Ureter (tissue), 1 donor: ENCODE measurements at places on chromosomes 13 and 19.

GRCh38 chr13:33678906-33679657 lies 138.9 kb upstream of the RFC3 start:
- DNase-seq, result peak; percentile 61

DNA sequence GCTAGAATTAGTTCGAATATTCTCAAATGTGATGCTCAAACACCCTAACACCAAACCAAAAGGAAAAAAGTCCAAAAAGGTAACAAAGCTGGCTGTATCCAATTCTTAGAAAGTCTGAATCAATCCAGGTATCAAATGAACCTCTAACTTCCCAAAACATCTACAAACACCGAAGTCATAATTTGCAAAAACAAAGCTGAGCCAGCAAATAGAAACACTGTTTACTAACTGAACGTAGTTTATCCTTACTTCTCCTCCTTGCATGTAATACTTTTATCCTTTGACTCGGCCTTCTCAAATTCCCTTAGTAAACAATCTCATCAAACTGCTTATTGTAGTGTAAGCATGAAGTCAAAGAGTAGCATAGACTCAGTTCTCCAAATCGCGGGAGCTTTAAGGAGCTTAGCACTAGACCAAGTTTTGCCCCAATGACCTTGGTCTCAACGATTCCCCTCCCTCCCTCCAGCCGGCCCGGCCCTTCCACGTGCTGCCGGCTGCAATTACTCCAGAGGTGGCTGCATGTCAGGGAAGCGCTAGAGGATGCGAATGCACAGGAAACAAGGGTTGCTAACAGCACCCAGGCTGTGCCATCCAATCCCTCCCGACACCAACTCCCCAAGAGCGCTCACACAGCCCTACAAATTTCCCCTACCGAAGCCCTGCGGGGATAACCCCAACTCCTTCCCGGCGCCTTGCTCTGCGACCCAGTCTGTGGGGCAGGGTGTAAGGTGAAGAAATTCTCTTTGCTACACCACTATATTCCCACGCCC lies 693 bp downstream of the XPO4 start:
- DNase-seq, result peak; percentile 45

- DNase-seq, result no peak
Measured at GRCh38 chr19:7636317-7636690, 606 bp upstream of the STXBP2 start.

DNA sequence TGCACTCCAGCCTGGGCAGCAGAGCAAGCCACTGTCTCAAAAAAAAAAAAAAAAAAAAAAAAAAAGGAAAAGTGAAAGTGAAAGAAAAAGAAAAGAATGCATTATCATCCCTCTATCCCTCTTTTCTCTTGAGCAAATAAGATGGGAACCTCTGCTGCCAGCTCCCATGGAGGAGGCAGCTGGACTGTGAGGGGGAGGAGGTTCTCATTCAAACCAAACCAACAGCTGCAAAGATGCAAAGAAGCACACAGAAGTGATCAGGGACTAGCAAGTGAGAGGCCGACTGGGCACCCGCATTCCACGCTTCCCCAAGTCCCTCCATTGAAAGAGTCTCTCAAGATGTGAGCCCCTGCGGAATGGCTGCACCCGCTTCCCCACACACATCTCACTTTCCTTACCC lies 63.5 kb downstream of the TSHZ3 start:
- DNase-seq, result no peak

- no peak for DNase-seq
Measured at GRCh38 chr13:27026396-27026795, 145.2 kb downstream of the USP12 start.

GRCh38 chr13:45180713-45181601 lies 19.9 kb downstream of the KCTD4 start:
- DNase-seq, result no peak

GRCh38 chr19:4139614-4140236 lies 13.7 kb upstream of the CREB3L3 start:
- peak; percentile 79 for DNase-seq

- DNase-seq, result no peak
Measured at GRCh38 chr13:95381212-95381527, 79.9 kb upstream of the ABCC4 start.

DNA sequence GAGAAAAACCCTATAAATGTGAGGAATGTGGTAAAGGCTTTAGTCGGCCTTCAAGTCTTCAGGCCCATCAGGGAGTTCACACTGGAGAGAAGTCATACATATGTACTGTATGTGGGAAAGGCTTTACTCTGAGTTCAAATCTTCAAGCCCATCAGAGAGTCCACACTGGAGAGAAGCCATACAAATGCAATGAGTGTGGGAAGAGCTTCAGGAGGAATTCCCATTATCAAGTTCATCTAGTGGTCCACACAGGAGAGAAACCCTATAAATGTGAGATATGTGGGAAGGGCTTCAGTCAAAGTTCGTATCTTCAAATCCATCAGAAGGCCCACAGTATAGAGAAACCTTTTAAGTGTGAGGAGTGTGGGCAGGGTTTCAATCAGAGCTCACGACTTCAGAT lies 11.7 kb downstream of the ZNF226 start:
- DNase-seq, result no peak

DNA sequence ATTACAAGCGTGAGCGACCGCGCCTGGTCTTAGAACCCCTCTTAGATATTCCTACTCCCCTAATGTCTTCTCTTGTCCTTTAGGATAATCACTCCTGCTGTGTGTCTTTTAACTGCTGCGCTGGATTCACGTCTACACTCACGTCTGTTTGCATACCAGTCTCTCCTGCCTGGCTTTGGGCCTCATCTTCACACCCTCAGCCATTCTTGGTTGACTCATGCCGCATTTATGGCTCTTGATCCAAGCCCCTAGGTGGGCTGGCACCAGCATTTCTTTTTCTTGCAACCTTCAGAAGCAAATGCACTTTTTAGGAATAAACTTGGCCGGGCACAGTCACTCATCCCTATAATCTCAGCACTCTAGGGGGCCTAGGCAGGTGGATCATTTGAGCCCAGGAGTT lies 22.7 kb downstream of the MYO9B start:
- no peak for DNase-seq

DNA sequence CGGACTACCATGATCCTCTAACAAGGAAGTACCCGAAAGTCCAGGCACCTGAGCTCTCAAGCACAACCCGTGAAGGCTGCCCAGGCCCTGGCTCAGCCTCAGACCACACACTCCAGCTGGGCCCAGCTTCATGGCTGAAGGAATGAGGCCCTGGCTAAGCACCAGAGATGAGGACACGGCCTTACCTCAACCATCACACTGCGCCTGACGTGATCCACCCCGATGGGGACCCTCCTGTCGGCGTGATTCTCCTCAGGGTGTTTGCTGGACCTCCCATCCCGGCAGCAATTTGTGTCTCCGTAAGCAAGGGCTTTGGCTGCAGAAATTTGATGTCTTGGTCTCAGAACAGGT lies 56.5 kb downstream of the F2RL3 start:
- no peak for DNase-seq

DNA sequence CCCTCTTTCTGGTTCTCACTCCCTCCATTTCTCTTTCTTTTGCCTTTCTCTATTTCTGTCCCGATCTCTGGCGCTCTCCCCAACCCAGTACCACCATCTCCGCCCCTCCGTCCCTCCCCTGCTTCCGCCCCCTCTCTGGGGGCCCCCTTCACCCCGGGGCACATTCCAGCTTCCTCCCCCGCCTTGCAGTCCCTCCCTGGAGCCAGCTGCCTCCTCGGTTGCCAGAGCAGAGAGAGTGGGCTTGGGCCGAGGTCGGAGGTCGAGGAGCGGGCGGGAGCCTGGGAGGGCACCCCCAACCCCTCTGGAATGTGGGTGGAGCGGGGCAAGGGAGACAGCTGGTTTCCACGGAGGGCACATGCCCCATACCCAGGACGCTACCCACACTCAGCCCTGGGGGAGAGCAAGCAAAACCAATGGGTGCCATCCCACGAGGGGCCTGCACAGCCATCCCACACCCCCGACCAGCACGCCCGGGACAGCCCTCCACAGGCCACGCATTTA lies 6.5 kb upstream of the CIRBP start:
- DNase-seq, result no peak

DNA sequence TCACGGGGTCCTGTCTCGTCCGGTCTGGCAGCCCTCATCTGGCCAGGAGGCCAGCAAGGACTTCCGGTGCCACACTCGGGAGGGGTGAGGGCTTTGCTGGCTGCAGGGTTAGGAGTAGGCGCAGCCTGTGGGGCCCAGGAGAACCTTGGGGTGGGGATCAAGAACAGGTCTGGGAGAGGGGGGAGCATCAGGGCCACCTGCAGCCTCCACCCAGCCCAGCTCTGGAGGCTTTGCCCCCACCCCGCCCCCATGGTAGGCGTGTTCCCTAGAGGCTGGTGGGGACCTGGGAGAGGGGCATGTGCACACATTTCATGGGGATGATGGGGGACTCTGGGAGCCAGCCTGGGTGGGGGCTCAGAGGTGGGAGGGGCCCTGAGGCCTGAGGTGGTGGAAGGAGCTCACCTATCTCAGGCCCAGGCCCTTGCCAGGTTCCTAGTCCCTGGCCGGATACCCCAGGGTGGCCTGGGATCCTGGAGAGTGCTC lies 23.3 kb downstream of the WTIP start:
- DNase-seq, result peak; percentile 30

DNA sequence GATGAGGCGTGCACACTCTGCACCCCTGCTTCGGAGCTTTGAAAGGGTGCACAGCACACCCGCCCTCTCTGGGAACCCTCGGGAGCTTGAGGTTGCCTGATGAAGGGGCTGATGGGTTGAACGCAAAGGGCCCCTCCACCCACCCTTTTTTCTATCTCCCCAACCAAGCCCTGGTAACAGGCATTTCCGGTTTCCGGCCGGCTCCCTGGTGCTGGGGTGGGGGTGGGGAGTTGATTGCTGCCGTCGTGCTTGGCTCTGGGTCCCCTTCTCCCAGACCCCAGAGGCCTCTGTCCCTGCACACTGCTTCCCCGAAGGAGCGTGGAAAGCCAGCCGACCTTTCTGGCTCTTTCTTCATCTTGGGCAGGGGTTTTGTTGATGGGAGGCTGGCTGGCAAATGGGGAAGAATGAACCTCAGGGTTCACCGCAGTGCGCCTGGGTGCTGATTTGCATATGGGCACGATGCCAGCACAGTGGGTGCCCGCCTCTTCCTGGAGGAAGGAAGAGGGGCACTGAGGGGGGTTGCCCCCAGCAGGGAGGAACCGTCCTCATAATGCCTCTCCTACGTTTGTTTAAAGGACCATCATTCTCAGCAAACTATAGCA lies 29.1 kb downstream of the VAV1 start:
- DNase-seq, result peak; percentile 83

GRCh38 chr13:45870232-45870631 lies 18.7 kb upstream of the SIAH3 start:
- DNase-seq, result no peak

DNA sequence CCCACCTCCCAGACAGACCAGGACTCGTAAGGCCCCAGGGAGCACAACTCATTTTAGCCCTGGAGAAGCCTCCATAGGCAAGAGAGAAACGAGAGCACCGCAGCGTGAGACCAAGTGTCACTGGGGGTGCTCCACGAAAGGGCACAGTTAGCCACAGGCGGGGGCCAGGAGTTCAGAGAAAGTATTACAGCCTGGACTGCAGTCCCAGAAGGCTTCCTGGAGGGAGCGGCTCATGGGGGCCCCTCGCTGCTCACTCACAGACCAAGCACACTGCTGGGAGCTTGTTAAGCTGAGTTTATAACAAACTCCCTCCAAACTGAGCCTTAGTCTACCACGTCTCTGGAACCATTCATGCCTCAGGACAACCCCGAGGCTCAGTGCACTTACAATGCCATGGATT lies 16.5 kb downstream of the ANKRD27 start:
- DNase-seq, result no peak

- no peak for DNase-seq
Measured at GRCh38 chr13:72145383-72145782, 278.4 kb upstream of the DACH1 start.

GRCh38 chr13:100666124-100666523 lies 8.5 kb downstream of the TMTC4 start:
- DNase-seq, result no peak

- no peak for DNase-seq
Measured at GRCh38 chr19:12842511-12842910, 4.2 kb downstream of the MAST1 start.

DNA sequence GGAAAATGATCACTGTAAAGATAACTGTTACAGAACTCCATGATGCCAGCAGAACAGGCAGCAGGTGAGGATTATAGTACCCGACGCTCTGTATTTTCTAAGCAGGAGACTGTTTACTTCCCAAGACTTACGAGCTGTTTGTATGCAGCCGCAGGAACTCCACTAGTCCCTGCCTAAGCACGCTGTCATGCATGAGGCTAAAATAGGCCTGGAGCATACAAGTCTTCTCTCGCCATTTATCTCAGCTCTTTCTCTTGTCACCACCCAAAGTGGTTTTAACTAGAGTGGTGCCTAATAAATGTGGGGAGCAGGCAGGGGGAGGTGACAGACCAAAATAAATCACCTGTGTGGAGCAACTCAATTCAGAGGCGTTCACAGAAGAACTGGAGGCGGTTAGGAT lies 175.8 kb downstream of the TDRD3 start:
- DNase-seq, result no peak
